ENCODE measurements at places on chromosomes 6 and 20. TPM values are rescaled to one million over a fixed set of nuclear protein-coding genes. Genes with fewer than 3 reads are reported as not detected.
A peak's percentile ranks its signal among the peaks of the same experiment; 100 is the strongest.

GRCh38 chr20:41446456-41446855, 79.8 kb upstream of the EMILIN3 start:
- DNase-seq = no peak

DNA sequence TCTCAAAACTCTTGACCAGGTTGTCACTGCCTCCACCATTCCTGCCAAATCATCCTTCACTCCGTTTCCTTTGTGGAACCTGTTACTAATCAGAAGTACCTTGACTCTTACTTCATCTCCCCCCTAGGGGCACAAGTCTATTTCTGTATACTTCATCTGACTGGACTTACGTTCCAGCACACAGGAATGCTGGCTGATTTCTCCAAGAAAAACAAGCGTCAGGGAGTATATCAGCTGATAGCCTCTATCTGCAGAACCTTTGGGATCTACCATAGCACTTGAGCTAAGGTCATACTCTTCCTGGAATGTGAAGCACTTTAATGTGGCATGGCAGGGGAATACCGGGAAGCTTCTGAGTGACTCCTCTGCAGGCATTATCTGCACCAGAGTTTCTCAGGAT, 178.1 kb upstream of the MOCS1 start:
- peak; percentile 4 for DNase-seq

DNA sequence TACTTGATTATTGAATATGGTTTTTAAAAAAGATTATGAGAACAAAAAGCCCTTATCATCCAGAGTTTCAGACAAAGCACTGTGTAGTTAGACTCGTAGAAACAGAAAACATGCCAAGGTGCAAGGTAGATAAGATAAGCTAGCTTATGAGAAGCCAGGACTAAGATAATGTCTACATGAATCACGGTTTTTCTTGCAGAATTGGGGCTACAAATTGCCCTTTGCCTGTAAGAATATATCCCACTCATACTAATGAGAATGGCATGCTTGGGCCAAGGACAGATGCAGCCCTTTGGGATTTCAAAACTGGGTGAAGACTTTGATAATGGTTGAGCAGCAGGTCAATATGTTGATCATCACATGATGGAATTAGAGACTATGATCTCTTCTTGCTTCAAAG, 165.3 kb upstream of the PREP start:
- peak; percentile 38 for DNase-seq

- DNase-seq = no peak
Observed at GRCh38 chr6:16504609-16505008, 256.7 kb downstream of the ATXN1 start.

DNA sequence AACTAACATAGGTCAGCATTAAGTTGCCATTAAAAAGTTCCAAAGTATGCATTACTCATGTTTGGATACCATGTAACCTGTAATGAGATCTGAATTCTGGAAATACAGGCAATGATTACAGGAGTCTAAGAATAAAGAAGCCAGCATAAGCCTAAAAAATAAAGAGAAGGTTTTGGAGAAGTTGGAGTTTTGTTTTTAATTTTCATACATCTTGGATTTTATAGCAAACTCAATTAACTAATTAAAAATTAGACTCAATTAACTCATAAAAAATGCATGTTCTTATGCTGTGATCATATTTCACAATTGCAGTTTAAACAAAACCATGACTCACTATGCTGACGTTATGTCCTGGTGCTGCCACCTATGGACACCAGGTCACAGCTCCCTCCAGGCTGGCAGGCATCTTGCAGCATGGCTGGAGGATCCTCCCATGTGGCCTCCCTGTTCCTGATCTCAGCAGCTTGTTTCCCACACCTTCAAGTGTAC, 648.8 kb upstream of the AGPAT4 start:
- DNase-seq = peak; percentile 57

- DNase-seq = peak; percentile 36
Observed at GRCh38 chr6:118618676-118619377, 32.6 kb downstream of the CEP85L start.

DNA sequence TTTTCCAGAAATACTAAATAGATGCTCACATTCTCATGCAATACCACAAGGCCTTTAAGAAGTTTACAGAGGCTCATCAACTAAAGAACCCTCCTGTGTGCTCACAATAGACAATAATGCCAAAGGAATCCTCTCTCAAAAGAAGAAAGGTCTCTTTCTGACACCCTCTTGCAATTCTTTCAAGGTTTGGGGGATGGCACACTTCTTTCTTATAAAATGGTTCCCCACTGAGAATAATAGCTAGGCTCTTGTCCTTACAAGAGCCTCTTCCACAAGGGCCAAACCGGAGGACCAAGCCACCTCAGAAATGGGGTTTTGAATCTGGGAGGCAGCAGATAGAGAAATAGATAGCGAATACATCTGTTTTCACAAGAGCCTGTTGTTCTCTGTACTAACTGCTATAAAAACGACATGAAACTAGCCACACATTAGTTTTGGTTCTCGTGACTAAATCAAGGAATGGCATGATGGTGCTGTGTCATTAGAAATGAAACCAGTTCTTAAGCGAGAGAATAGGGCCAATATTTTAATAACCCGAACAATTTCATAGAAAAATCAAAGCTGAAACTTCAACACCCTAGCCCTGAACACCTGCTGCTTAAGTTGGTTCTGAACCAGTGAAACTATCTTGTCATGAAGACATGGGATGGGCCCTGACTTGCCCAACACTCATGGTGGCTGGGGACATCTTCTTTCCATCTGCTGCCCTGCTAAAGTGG, 81.1 kb downstream of the PRDM1 start:
- DNase-seq = no peak

GRCh38 chr6:89542866-89543265, 95.7 kb downstream of the LYRM2 start:
- no peak for DNase-seq

DNA sequence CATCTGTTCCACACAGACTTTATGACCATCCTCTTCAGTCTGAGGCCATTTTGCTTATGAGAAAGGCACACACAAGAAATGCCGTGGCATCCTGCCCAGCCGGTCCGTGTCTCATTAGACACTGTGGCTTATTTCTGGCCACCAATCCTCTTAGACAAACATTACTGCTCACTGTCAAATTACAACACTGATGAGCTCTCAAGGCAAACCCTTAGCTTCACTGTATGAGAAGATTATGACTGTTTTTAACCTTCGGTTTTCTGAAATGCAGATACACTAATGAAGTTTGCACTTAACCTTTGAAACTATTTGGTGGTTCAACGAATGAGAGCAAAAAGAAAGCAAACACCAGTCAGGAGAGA, 50.5 kb upstream of the DST start:
- DNase-seq = peak; percentile 50

GRCh38 chr20:1469925-1470571, 3.4 kb upstream of the NSFL1C start:
- peak; percentile 89 for DNase-seq

DNA sequence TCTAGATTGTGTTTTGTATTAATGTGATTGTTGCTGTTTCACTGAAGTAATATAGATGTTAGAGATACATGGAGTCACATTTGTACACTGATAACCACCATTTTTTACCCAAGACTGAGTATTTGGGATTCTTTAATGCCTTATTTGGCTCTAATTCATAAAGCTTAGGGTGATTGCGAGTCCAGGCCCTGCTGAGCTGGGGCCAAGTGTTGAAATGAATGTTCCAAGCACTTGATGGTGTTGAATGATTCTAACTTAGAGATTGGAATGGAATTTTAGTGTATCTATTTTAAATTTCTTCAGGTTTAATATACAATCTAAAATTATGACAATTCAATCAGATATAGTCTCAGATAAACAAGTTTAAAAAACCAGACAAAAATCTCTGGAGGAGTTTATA, 329.4 kb upstream of the SLC35B3 start:
- DNase-seq = no peak

DNA sequence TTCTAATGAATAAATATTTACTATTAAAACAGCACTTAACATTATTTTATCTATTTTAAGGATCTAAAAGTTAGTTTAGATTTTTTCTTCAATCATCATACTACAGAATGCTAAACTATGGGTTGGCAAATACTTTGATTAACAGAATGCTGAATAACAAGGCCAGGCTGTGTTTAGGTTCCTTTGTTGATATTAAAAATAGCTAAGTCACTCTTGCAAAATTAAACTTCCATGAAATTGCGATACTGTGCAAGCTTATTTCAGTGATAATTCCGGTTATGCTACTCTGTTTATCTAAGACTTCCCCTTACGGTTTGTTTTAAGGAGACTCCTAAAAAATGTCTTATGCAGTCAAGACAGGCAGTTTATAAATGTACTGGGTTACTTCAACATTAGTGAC, 2.8 kb downstream of the RNF24 start:
- no peak for DNase-seq

- no peak for DNase-seq
Observed at GRCh38 chr20:53695797-53696527, 102.3 kb upstream of the ZNF217 start.

MUC21 gene
- total RNA-seq = not detected

BCAS4 gene
- 29.9 TPM for total RNA-seq

EYS gene
- total RNA-seq = not detected

CLPSL2 gene
- total RNA-seq = 2.0 TPM

SLC17A3 gene
- not detected for total RNA-seq
